Astrocyte of the spinal cord (primary cell): ENCODE measurements at places on chromosomes 5 and 9.

DNA sequence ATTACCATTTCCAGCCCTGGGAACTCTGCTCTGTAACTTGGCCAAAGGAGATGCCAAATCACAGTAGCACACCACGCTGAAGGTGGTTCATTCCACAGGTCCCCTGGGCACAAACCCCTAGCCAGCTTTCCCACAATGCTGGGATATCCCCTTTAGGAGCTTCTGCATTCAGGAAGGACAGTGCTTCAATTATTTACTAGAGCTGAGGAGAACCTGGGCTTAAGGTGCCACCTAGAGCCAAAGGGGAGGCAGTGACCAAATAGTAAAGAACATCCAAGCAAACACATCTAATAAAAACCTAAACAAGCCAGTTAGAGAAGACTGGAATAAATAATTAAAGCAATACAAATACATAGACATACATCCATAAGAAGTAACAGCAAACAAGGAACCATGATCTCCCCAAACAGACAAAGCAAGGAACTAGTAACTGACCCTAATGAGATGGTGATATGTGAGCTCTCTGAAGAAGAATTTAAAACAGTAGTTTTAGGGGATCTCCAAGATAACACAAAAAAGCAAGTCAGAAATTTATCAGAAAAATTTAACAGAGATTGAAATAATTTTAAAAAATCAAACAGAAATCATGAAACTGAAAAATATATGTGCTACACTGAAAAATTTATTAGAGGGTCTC, 14.6 kb downstream of the KIF4B start:
- DNase-seq = no peak

GRCh38 chr5:16486711-16487111, 21.1 kb upstream of the ZNF622 start:
- no peak for DNase-seq

DNA sequence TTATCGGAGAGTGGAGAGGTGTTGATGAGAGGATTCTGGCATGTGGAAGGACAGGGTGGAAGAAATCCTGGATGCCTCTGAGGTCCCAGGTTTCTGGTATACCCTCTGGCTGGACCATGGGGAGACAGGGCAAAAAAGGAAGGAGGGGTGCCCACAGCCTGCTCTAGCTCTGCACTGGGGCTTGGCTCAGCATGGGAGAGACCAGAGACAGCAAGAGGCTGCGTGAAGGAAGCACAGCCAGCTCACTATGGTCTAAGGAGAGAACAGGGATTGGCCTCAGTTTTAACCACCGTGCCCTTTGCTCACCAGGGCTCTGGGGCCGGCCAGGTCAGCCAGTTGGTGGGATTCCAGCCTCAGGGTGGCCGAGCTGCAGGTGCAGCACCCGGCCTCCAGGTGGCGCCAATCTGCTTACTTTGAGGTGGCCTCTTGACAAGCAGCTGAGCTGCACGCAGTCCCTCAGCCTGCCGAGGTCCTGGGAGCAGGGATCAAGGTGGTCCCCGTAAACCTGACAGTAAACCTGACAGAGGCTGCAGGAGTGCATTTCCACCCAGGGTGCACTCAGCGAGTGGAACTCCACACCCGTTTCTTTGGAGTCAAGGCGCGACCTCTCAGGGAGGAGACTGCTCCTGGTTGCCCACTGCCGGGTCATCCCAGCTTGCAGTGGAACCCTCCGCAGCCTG, 25.0 kb upstream of the SPTLC1 start:
- DNase-seq = peak; percentile 73

GRCh38 chr5:7754490-7754889, 96.4 kb downstream of the CFAP90 start:
- DNase-seq = no peak

DNA sequence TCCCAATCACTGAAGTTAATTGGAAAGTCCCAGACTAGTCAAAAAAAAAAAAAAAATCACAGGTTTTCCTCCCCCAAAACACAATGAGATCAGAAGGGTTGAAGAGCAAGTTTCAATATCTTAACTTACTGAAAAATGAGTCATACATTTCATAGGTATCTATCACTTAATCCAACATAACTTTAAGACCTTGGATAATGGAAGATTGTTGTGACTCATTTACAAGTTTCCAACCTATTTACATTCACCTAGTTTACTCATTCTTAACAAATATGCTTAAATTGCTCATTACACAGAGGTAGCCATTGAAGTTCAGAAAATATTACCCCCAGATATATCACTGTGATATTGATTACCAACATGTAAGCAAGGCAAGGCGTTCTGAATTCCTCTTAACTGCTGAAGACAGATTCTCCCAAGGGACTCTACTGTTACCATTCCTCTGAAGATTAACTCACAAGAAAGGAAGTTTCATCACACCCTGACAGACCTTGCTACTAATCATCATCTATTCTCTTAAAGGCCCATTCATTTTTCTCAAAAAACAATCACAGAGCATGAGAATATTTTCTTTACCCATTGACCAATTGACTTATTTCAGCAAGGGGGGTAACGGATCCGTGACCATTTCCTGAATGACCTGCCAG, 563.8 kb downstream of the TLE1 start:
- DNase-seq = peak; percentile 6

- peak; percentile 47 for DNase-seq
These were observed 194.3 kb upstream of the MAP3K1 start for GRCh38 chr5:56620903-56621677.
